ENCODE measurements at places on chromosomes 1 and 21. TPM values are rescaled to one million over a fixed set of nuclear protein-coding genes. Genes with fewer than 3 reads are reported as not detected.

DNA sequence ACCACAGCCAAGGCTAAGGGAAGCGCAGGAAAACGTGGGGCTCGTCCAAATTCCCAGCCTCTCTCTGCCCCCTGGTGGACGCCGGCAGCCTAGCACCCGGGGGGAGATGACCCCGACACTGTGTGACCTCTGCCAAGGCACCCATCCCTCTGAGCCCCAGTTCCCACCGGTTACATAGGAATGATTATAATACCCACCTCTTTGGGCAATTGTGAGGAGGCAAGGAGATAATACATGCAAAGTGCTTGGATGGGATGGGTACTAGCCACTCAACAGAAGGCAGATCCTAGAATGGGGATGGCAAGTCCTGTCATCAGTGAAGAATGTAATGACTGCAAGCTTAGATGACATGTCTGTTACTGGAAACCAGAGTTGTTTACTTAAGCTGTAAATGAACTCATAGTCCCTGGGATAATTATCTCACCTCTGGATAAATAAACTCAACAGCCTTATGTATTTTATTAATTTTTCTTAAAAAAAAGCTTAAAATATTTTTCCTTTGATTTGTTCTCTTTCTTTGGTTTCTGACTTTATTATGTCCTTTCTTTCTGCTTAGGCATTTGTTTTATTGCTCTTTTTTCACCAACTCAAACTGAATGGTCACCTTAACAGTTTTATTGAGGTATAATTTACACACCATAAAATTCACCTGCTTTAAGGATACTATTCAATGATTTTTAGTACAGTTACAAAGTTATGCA is 11.3 kb upstream of the BMP8B start:
- peak; percentile 87 for DNase-seq

GRCh38 chr1:96698342-96698983 is 23.1 kb upstream of the PTBP2 start:
- DNase-seq, result no peak

GRCh38 chr1:26538480-26539412 is 9.2 kb downstream of the RPS6KA1 start:
- DNase-seq, result peak; percentile 40

DNA sequence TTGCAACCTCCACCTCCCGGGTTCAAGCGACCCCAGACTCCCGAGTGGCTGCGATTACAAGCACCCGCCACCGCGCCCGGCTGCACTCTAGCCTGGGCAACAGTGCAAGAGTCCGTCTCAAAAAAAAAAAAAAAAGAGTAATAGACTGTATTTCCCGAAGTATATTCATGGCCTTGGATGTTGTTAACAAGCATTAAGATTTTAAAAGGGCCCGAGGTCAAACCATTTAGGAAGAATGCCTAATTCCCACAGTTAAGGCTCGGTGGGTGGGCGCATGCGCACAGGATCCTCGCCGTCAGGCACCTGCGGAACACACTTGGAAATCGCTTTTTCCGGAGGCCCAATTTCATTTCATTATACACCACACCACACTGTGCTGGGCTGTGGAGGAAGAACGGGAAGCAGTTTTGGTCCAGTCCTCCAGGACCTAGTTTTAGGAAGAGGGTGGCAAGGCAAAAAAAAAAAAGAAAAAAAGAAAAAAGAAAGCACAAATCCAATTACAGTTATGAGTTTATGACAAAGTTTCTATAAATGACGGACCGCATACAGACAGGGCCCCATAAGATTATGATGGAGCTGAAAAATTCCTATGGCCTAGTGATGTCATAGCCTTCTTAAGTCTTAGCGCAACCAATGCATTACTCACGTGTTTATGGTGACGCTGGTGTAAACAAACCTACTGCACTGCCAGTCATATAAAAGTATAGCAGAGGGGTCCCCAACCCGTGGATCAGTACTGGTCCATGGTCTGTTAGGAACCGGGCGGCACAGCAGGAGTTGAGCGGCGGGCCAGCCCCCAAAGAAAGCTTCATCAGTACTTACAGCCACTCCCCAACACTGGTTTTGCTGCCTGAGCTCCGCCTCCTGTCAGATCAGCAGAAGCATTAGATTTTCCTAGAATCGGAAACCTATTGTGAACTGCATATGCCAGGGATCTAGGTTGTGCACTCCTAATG is 38.2 kb downstream of the H3-3A start:
- DNase-seq, result no peak

DNA sequence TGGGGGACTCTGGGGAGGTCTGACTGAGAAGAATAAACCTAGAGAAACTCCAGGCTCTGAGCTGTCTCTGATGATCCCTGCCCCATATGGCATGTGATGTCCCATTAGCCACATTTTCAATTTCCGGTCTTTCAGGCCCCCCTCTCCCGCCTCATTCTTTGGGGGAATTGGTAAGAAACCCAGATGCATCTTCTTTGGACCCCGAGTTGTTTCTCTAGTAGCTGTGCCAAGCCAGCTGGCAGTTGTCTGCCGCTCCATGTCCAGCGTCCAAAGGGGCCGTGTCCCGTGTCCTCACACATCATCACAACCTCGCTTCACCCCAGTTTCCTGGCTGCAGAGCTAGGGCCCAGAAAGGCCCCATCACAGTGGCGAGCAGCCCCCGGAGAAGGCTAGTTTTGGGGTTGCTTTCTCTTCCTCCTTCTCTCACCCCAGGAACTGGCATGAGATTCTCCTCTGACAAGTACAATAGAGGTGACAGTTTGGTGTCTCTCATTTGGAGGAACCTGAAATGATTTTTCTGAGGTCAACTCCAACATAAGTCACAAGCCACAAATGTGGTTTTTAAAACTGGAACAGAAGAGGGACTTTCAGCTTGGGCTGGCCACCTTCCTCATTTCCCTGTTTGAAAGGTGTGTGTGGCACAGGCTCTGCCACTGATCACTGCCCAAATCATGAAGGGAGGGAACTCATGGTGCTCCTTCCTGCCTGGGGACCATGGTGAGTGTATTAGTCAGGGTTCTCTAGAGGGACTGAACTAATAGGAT is 6.4 kb upstream of the GPR157 start:
- no peak for DNase-seq

DNA sequence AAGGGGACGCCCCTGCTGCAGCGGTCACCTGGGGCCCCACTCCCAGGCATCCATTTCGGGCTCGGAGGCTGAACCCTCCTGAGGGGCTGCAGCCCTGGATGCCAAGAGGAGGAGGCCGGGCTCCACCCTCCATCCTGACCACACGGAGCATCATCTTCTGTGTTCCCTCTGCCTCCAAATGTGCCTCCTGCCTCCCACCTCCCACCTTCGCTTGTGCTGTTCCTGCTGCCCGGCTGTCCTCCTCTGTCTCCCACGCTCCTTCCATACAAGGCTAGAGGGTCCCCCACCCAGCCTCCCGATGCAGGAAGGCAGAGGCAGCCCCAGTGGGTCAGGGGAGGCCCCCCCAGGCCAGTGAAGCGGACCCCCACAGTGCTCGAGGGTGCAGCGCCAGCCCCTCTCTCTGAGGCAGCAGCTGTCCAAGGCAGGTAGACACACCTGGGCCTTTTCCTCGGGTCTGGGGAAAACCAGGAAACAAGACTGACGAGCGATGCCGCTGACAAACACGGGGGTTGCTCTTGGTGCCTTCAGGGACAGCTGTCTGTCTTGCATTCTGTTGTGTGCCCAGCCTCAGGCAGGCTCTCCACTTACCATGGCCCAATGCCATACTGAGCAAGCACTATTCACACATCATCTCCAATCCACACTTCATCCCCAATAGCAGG is 16.8 kb upstream of the PLEKHG5 start:
- peak; percentile 95 for DNase-seq

GRCh38 chr1:83990734-83991133 is 8.2 kb downstream of the TTLL7 start:
- DNase-seq, result peak; percentile 13

DNA sequence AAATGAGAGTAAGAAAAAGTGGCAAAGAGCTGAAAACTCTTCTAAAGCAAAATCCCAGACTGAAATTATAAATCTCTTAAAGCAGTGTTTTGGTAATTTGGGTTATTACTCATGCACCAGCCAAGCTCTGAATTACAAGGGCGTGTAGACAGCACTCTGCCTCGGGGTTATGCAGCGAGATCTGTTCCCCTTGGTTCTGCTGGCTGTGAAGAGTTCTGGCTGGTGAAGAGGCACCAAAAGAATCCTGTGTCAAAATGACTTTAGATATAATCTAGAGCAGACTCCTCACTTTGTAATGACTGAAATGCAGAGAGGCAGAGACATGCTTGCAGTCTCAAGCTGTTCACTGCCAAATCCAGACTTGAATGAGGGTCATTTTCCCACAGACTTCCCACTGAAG is 461.8 kb upstream of the CXADR start:
- DNase-seq, result no peak

DNA sequence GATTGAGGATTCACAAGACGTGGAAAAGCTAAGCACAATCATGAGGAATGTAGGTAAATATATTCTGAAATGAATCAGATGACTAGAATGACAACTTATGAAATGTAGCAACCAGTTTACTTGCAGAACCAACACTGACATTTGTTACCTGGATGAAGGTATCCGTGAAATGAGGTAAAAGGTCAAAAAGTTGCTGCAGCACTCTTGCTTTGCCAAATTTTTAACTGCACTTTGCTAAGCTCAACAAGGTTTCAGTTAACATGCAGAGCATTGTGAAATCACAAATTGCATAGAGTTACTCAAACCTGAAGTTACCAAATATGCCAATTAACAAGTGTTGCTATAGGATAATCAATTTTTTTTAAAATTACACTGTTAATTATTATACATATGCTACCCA is 1280.1 kb downstream of the KCNT2 start:
- no peak for DNase-seq

GRCh38 chr1:31238612-31238985 is 1.1 kb downstream of the NKAIN1 start:
- DNase-seq, result no peak

DNA sequence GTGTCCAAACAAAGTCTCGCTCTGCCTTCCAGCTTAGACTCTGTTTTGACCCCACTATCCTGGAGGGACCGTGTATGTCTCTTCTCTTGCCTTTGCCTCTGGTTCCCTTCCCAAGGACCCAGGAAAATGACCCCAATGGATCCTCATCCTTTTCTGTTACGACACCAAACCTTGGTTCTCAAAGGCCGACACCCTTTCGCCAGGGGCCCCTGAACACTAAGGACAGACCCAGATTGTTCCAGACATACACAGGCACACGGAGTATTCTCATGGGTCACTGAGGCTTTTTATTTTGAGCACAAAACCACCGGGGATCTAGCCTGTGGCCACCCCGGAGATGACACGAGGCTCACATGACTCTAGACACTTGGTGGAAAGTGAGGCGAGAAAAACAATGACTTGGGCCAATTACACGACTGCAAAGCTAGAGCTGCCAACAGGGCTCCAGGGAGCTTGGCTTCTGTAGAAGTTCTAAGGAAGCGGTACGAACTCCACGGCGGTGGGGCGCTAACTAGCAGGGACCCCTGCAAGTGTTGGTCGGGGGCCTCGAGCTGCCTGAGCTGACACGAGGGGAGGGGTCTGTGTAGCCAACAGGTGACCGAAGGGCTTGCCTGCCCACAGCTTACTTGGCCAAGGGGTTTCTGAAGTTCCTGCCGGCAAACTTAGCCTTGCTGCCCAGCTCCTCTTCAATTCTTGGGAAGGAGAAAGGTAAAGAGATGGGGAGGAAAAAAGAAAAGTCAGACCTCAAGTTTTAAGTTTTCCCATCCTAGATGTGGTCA is 17.6 kb downstream of the ENO1 start:
- peak; percentile 80 for DNase-seq

TRIM62 gene
- total RNA-seq, result 16.8 TPM

C1QC gene
- not detected for total RNA-seq
